ENCODE measurements at places on chromosomes 5 and 9.

DNA sequence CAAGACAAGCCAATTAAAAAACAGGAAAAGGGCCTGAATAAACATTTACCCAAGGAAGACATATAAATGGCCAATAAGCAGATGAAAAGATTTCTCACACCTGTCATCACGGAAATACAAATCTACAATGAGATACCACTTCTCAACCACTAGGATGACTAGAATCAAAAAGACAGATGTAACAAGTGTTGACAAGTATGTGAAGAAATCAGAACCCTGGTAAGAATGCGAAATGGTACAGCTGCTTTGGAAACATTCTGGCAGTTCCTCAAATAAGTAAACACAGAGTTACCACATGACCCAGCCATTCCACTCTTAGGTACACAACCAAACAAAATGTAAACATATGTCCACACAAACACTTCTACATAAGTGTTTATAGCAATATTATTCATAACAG, 32.5 kb downstream of the LEAP2 start:
- DNase-seq = no peak

DNA sequence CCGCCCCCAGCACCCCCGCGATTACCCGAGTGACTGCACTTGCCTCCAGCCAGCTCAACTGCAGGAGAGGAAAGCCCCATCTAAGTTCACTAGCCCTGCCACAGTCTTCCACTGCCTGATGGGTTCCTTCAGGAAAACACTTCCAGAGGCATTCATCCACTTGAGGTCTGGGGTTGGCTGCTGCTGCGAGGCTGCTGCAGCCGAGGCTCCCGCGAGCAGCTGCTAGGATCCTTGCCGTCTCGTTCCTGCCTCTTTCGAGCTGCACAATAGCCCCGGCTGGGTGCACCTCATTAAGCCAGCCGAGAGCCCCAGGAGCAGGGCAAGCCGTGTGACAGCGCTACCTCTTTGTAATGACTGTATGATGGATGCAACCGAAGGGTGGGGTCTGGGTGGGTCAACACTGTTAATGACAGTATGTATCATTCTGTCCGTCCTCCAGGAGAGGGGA, 24.2 kb upstream of the ELAVL2 start:
- DNase-seq = no peak

DNA sequence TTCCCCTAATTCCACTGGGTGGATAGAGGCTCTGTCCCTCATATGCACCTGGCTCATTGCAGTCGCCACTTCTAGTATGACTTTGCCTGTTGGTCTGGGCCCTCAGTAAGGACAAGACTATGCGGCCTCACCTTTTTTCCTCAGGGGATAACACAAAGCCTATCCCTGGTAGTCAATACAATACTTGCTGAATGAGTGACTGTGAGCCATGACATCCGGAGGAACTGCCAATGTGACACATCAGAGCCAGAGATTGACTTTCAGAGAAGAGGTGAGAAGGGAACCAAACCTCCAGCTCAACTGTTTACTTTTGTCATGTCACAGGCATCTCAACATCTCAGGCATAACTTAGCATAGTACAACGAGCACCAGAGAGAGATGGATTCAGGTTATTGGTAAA, 371.3 kb downstream of the DMRT2 start:
- DNase-seq = no peak

- no peak for DNase-seq
Observed at GRCh38 chr5:95241-95980, 3.4 kb downstream of the PLEKHG4B start.

DNA sequence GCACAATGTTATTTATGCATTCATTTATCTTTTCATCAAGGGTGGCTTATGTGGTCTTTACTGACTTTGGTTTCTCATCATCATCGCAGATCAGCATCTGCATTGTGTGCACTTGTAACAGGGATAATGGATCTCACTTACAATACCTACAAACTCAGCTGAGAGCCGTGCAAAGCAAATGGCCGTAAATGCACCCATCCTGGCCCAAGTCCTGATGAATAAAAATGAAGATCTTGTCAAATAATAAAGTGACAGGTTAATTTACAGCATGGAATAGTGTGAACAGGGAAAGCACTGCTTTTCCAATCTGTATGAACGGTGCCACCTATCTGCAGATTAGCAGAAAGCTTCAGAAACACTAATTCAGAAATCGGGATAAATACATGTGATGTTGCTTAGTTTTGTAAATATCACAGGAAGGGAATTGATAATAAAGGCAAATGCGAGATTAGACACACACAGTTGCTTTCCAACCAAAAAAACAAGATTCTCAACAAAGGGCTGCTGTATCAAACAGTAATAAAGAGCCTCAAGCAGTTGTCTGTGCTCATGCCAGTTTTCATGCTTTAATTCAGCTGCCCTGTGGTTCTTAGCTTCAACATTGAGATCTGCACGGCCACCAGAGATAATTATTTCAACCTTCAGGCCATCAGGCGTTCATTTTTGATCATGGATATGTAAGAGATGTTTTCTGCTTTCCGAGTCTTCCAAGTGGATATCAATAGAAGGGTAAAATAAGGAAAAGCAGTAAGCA, 153.4 kb upstream of the POU5F2 start:
- DNase-seq = no peak

Measured in NCI-H446 (cell line).